ENCODE measurements at places on chromosomes 12 and 14.

DNA sequence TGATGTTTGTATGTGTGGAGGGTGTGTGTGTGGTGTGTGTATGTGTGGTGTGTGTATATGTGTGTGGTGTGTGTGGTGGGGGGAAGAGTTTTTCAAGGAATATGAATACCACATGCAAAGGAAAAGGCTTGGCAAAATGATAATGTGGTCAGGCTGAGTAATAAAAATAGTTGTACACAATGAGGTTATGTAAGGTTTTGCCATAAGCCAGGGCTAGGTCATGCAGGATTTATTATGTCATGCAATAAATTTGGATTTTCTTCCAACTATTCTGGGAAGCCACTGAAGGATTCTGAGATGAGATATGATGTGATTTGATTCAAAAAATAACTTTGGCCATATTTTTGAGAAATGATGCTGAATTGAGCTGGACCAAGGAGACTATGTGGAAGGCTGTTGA lies 1191.6 kb upstream of the SEL1L start:
- no peak for DNase-seq

DNA sequence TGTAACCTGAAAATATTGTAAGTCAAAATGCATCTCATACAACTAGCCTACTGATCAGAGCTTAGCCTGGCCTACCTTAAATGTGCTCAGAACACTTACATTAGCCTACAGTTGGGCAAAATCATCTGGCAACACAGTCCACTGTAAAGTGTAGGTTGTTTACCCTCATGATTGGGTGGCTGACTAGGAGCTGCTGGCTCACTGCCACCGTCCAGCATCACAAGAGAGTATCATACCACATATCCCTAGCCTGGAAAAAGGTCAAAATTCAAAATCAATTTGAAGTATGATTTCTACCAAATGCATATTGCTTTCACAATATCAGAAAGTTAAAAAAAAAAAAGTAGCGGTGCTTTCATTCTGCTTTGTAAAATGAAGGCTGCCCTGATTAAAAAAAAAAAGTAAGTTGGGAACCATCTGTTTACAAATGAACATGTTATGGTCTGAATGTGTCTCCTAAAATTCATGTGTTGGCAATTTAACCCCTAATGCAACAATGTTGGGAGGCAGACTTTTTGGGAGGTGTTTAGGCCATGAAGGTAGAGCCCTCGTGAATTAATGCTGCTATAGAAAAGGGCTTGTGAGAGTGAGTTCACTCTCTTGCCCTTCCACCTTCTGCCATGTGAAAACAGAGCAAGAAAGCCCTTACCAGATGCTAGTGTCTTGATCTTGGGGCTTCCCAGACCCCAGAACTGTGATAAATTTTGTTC lies 211.8 kb downstream of the PPM1H start:
- DNase-seq: no peak

GRCh38 chr14:23632461-23633159 lies 3.6 kb upstream of the DHRS2 start:
- no peak for DNase-seq

DNA sequence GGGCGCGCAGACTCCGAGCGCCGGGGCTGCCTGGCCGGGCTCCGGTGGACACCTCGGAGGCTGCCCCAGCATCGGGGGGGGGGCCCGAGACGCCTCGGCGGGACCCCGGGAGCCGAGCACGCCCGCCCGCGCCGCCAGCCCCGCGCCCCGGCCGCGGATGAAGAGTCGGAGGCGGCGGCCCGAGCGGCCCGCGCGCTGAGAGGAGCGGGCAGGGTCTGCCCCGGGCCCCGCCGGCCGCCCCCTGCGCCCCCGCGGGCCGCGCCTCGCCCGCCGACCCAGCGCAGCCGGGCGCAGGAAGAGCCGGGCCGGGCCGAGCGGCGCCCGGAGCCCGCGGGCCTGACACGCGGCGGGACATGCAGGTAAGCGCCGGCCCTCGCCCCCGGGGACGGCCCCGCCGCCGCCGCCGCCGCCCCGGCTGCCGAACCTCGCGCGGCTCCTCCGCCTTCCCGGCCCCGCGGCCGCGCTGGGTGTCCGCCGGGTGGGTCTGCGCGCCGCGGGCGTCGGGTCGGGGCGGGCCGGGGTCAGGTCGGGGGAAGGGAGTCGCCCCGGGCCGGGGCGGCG lies 63.7 kb downstream of the FBXL14 start:
- no peak for DNase-seq

GRCh38 chr14:55900749-55901148 lies 217.5 kb upstream of the PELI2 start:
- DNase-seq: no peak

DNA sequence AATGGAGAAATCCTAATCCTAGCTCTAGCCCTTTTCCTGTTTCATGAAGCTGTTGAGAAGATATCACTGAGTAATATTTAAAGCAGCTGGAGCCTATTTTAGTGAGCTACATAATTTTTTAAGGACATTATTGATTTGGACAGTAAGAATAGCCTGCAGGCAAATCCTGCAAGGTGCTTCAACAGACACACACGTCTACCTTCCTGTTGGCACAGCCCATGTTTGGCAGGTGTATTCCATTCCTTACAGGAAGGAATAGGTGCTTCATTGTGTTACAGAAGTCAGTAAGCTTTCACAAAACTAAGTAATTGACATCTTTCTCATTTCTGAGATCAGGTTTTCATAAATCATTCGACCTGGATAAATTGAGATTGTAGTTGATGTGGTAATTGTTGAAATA lies 50.6 kb downstream of the FOXA1 start:
- no peak for DNase-seq

DNA sequence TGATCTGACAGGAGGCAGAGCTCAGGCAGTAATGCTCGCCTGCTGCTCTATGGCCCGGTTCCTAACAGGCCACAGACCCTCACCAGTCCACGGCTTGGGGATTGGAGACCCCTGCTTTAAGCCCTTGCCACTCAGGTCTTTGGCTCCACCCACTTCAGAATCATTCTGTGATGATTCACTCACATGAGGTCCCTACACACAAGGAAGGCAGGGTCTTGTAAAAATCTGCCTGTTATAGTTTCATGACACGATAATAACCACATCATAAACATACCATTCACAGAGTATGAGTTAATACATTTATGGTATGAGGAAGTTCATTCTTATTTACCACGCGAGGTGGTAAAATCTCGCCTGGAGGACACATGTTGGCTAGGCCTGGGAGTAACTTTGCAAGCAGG lies 29.0 kb upstream of the MAX start:
- DNase-seq: no peak

GRCh38 chr12:111311011-111311410 lies 57.9 kb downstream of the PHETA1 start:
- DNase-seq: no peak

All from NT2/D1 (cell line).